Ovary (tissue), 10 donors: ENCODE measurements at places on chromosomes 5 and 9.
A peak's percentile ranks its signal among the peaks of the same experiment; 100 is the strongest.

DNA sequence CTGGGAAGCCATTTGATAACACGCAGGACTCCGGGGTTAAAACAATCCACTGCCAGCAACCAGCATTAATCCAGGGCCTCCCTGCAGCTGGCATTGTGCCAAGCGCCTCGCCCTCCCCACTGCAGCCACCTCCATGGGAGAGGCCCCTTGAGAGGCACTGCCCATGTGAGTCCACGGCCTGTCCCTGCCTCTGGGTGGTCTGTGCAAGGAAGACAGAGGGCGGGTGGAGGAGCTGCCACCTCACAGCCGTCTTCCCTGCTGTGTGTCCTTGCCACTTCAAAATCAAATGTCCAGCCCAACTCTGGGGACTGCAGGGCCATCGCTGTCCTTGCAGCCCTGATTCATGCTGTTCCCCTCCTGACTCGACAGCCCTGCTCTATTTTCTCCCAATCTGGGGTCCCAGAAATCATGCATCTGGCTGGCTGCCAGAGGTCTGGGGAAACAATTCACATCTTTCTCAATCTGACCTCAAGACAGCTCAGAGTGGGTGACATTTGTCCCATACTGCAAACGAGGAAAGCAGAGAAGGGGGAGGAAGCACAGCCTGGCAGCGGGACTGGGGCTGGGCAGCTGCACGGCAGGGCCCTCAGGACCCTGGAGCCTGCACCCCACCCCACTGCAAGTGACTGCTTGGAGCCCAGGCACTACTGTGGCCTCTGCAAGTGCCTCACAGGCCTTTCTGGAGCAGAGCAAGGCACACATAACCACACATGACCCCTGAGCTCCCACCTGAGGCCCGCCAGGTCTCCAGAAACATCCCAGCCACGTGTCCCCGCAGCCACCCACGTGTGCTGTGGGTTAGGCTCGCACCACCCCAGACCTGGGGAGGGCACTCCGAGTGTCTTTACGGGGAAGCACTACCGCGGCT lies 15.7 kb downstream of the BRD3OS start:
- DNase-seq, result no peak

GRCh38 chr5:68441309-68442073 lies 225.9 kb downstream of the PIK3R1 start:
- no peak for DNase-seq

GRCh38 chr5:140372971-140373487 lies 13.0 kb downstream of the SLC4A9 start:
- DNase-seq, result peak; percentile 81

DNA sequence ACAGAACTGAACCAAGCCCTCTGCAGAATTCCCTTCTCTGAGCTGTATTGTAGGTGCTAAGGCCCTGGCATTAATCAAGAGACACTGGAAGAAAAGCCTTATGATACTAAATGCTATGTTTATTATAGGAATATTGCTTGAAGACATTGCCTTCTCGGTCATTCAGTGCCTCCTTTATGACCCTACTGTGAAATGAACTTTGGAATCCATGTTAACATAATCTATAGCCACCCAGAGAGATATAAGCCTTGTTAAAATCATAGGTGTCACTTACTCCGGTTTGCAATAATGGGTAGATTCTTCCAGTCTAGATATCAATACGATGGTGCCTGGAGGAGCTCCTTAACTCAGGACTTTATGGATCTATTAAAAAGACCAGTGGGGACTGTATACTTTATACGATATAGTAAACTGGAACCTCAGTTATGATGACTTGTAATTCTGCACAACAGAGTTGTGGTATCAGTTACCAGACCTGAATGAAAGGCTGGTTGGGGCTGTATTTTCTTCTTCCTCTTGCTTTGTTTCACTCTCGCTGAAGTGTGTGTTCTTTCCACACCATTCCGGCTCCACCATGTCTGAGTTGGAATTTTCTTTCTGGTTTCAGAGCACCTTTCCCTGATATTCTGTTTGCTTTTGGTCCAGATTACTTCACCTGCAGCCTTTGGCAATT lies 154.5 kb downstream of the DROSHA start:
- DNase-seq, result no peak

DNA sequence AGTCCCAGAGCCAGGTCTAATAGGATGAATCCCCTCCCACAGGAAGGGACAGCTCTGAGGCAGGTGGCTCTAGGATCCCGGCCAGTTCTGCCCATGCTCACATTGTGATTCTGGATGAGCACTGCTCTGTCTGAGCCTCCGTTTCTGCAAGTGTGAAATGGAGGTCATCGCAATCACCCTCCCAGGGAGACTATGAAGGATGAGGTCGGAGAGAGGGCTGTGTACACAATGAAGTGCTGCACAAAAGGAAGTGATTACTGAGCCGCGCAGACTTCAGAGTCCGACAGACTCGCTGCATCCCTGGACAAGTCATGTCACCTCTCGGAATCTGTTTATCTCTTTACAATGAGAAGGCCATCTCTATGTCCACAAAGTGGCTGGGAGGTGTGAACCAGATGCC lies 21.7 kb downstream of the LHX6 start:
- no peak for DNase-seq

DNA sequence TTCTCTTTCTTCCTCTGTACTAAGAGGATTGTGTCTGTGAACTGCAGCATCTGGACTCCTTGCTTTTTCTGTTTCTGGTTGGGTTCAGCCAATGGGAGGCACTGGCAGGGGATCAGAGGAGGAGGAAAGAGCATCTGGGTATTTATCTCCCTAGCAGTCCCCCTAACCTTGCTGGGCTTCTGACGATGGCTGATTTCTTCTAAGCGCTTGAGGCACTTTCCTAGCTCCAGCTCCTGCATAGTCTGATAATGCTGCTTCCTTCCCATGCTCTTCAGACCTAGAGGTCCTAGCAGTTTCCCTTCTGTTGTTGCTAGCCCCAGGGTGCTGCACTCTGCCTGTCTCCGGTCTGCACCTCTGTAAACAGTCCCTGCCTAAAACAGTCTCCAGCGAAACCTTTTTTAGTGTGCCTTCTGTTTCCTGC lies 225.1 kb downstream of the PDZD2 start:
- no peak for DNase-seq

DNA sequence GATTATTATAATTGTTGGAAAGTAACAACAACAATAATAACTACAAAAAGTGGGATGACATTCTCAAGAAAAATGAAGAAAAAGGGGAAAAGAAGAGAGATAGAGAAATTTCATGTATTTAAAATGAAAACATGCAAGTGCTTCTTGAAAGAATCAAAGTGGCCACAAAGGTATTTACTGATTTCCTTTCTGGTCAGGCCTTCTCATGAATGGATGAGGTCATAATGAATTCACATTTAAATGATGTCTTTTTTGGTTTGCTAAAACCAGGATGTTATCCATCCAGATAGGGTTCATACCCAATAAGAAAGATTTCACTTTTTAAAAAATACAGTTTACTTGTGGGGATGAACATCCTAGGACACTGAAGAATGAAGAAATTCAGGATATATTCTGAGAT lies 446.4 kb upstream of the PTGER4 start:
- DNase-seq, result no peak

GRCh38 chr9:76713381-76713780 lies 50.9 kb upstream of the PCA3 start:
- no peak for DNase-seq

DNA sequence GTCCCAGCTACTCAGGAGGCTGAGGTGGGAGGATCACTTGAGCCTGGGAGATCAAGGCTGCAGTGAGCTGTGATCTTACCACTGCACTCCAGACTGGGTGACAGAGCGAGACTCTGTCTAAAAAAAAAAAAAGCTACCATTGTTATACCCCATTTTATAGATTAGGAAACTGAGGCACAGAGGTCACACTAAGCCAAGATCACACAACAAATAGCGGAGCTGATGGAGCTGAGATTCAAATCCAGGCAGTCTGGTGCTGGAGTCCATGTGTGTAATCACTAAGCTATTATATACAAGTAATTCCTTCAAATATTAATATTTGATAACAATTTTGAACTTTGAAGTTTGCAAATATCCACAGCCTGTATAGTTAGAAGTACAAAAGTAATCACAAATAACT lies 6.0 kb upstream of the SLC12A2 start:
- no peak for DNase-seq

DNA sequence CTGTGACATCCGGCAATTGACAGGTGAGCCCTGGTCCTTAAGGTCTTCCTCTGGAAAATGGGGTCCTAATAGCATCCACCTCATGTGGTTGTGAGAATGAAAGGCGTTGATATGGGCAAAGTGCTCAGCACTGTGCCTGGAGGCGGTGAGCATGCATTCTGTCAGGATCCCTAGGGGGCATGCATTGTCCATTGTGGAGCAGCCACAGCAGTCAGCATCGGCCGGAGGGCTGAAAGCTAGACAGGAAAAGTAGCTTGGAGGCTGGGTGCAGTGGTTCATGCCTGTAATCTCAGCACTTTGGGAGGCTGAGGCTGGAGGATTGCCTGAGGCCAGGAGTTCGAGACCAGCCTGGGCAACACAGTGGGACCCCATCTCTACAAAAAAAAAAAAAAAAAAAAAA lies 122.2 kb downstream of the LHX2 start:
- no peak for DNase-seq

DNA sequence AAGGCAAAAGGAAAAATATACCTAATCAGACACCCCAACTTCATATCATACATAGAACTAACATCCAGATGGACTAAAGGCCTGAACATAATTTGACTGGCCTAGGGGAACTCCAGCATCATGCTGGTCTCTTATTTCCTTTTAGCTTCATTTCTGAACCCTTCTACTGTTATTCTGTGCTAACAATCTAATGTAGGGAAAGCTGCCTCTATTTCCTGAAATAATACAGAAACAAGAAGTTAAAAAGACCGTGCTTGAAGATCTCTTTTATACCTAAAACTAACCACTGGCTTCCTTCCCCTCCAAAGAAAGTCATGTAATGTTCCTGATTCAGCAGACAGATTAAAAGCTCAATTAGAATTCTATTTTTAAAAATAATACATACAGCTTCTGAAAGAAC lies 36.7 kb downstream of the LPAR1 start:
- no peak for DNase-seq

DNA sequence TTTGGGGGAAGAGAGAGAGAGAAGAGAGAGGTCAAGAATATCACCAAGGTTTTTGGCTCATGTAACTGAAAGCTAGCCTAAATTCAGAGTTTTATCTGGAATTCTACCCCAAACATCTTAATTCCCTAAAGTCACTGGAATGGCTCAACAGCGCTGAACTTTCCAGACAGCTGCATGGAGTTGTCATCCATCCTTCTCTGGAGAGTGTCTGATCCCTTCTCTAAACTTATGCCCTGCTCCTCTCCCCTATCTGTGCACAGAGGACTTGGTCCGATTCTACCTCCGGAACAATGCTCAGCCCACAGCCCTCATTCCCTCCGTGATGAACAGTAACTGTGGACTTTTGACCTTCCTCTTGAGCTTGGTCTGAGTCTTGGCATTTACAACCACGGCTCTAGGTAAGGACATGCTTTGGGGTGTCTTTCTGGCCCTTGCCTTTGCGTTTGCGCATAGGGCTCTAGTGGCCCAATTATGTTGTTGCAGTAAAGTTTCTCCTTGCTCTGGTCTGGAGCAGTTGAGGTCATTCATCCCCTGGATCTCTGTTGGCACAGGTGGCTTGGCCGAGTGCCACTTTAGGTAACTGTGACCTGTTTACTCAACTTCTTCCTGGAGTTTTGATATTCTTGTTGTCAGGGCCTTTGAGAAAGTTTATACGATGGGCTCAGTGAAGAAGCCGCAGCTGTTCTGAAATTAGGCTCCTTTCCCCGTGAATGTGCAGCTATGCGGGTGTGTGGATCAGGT lies 18.3 kb upstream of the CD180 start:
- no peak for DNase-seq
